ENCODE measurements at places on chromosomes 5 and 9.

DNA sequence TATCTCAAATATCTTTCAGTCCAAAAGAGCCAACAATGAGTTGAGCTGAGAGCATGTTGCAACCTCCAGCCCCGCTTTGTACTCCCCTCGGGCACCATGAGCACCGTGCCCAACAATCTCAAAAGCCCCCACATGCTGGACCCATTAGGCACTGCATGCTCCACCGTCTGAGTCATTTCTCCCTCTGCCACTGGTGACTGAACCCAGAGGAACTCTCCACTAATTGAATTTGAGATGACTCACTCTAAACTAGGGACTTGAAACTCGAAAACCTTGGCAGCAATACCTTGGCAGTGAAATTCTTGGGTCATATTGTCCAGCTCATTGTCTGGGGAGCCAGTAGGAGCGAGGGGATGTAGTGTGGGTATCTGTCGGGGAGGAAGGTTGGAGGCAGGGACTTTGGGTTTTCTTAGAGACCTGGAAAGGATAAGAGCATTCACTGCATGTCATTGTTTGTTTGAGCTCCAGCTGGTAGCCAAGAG lies 49.9 kb upstream of the SLIT3 start:
- ATAC-seq, result peak; percentile 96

GRCh38 chr5:95959051-95959887 lies 2.4 kb downstream of the ELL2 start:
- ATAC-seq, result no peak

DNA sequence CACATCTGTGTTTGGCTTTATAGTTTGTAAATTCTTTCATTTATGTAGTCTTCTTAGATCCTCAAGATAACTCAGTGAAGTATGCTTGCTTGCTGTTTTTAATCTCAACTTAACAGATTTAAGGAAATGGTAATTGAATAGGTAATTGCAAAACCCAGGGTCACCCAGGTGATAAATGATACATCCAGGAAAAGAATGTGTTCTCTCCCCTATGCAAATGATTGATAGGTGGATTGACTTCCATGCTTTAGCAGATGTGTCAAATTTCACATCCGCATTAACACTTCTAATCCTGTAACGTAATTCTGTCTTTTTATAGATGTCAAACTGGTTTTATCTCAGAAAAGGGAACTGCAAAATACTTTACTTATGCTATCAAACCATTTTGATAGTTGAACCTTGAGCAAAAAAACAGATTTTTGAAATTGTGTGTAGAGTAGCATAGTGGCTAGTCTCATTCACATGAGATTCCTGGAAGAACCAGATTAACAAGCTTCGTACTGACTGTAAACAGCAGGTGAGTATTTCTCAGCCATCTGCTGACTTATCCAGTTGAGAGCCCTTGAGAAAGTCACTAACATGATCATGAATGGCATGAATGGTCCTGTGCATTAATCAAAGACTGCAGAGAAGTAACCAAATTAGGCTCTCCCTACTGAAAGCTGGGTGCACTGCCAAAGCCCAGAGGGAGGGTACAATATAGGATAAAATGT lies 86.7 kb upstream of the PAM start:
- no peak for ATAC-seq

- peak; percentile 58 for ATAC-seq
Measured at GRCh38 chr5:141359790-141360426, at the start of gene PCDHGB2. Gene PCDHGB2, plus strand, starts transcription at chr5:141359994. Its CDS starts 142 bp downstream, at chr5:141360136.

- no peak for ATAC-seq
Measured at GRCh38 chr9:96050861-96051155, 175.3 kb downstream of the ERCC6L2 start.

GRCh38 chr5:151071848-151072629 lies 8.8 kb downstream of the TNIP1 start:
- ATAC-seq, result no peak

DNA sequence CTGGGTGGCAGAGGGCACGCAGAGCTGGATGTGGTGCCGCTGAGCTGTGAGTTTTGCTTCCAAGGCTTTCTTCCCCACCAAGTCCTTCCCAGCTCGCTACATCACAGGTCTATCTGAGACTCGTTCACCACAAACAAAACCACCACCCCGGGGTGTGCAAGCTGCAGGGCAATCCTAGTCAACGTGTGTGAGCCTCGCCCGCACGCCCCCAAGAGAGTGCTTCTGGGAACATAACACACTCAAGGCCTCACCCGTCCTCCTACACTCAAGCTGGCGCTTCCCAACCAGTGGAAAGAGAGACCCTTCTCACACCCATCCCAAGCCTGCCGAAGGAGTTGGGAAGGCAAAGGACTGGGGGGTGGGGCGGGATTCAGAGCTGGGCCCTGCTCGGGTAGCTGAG lies 10.6 kb downstream of the SNAPC4 start:
- ATAC-seq, result no peak

DNA sequence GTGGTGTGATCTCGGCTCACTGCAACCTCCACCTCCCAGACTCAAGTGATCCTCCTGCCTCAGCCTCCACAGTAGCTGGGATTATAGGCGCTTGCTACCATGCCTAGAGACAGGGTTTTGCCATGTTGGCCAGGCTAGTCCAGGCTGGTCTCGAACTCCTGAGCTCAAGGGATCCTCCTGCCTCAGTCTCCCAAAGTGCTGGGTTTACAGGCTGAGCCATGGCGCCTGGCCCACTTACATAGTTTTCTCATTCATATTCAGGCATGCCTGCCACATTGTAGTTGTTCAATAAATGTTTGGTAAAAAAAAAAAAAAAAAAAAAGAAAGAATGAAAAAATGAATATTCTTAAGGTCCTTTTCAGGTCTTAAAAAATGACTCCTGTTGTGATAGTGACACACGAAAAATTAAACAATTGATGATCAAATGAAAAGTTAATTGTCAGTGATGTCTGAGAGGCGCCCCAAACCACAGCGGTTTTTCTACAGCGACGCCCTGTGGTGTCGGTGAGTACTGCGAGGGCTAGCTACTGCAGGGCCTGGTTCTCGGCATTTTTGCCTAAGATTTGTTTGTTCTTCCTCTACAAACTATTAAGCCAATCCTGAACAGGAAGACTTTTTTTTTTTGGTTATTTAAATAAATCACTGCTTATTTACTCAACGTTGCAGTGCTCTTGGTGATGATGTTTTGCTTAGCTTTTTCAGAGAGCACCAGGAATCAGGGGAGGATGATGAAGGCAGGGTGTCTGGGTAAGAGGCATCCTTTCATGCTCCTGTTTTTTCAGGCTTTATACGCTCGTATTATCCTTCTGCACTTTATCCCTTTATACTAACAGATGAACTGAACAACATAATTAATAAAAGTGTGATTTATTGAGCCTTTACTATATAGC lies 67.0 kb upstream of the DPYSL3 start:
- ATAC-seq, result peak; percentile 84

GRCh38 chr9:119283078-119283794 lies 86.0 kb downstream of the BRINP1 start:
- no peak for ATAC-seq

- no peak for ATAC-seq
Measured at GRCh38 chr5:94459915-94460314, 158.5 kb downstream of the KIAA0825 start.

DNA sequence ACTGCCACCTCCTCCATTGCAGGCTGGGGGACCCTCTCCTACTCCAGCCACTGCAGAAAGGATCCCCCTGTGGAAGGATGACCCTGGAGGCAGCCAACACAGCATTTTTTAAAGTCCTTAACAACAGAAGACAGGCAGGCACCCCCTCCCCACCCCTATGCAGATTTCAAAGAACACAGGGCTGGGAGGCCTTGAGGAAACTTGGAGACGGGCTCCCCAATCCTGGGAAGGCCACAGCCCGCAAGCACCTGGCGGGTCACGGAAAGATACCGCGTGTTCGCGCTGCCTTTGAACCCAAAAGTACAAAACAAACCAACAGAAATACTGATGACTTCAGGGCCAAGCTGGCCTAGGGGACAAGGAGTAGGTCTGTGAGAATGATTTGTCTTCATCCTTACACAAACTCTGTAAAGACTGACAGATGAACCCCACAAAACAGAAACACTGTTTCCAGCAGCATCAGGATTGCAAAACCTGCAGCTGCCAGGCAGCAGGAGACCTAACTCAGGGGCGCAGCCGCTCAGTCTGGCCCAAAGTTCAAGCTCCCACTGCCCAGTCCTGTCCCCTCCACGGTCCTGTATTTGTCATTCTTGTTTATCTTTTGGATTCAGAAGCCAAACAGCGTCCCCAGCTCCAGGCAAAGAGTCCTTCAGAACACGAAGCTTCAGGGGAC lies 13.8 kb downstream of the VAV2 start:
- ATAC-seq, result no peak

DNA sequence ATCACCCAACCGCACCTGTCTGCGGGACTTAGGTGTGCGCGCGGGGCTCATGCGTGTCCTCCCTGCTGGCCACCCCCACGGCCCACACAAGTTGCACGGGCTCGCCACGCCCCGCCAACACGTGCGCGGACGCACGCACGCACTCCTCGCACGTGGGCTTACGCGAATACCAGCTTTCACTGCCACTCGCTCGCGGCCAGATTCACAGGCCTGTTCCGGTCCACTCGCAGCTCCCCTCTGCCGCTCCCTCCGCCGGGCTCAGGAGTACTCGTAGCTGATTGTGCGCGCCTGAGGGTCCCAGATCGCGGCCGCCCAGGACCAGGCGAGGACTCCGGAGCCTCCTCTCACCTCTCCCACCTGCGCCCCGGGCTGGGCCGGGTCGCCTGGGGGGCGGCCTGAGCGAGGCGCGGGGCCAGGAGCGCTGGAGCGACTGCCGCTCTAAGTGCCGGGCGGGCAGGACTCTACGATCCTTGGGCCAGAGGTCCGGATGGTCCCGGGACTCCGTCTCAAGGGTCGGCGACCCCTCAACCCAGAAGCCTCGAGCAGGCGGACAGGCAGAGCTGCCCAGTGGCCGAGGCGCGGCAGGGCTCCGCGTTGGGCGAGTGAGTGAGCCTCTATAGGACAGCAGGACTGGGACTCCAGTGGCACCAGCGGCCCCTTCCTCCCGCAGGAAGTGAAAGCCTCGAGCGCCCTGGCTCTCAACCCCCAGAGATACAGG lies 3.4 kb downstream of the PCDHGC5 start:
- no peak for ATAC-seq

DNA sequence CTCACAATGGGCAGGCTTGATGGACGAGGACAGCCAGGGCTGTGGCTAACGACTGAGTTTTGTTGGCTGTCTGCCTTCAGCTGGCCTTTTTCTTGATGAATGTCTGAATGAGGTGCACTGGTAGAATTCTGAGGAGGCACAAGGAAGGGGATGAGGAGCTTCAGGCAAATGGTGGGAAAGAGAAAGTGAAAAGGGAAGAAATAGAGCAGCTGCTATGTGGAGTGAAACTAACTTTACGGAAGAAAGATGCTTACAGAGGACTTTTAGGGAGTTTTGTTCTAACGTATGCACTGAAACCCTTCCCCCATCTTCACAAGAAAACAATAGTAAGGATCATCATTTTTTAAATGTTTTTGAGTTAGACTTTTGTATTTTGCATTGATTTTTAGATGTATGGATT lies 45.3 kb downstream of the OR2K2 start:
- ATAC-seq, result no peak

- no peak for ATAC-seq
Measured at GRCh38 chr5:56659971-56660370, 155.4 kb upstream of the MAP3K1 start.

DNA sequence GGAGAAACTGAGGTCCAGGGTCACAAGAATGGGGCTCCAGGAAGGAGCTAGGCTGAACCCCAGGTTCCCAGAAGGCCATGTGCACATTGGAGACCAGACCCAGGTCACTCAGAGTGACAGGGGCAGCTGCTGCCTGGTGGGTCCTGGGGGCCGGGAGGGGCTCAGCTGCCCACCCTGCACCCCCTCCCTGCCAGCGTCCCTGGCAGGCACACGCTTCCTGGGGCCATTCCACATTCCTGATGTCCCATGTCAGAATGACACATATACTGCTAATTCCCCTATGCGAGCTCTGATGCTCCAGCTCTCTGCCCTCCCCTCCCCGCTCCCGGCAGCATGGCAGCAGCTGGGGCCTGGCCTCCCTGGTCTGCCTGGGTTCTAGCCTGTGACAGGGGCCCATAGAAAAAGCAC lies 14.0 kb downstream of the FGFR4 start:
- ATAC-seq, result no peak

- no peak for ATAC-seq
Measured at GRCh38 chr5:57406641-57407040, 76.0 kb downstream of the ACTBL2 start.

DNA sequence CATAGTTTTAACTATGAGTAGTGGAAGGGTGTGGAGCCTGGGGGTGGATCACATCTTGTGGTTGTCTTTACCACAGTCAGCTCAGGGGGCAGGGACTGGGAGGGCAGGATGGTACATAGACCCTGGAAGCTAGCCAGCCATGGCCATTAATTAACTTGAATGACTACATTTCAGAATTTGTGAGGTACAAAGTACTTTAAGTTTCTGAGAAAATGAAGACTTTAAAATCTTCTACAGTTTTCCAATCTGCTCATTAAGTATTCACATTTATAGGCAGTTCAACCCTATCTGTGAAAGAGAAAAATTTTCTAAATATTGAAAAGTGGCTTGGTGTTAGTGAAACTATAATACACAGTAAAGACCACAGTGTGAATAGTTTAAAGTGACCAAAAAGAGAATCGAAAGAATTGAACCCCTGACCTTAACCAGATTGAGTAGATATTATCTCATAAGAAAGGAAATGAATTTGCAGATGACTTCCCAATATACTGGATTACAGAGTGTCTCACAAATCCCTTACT lies 234.2 kb upstream of the MEF2C start:
- no peak for ATAC-seq

DNA sequence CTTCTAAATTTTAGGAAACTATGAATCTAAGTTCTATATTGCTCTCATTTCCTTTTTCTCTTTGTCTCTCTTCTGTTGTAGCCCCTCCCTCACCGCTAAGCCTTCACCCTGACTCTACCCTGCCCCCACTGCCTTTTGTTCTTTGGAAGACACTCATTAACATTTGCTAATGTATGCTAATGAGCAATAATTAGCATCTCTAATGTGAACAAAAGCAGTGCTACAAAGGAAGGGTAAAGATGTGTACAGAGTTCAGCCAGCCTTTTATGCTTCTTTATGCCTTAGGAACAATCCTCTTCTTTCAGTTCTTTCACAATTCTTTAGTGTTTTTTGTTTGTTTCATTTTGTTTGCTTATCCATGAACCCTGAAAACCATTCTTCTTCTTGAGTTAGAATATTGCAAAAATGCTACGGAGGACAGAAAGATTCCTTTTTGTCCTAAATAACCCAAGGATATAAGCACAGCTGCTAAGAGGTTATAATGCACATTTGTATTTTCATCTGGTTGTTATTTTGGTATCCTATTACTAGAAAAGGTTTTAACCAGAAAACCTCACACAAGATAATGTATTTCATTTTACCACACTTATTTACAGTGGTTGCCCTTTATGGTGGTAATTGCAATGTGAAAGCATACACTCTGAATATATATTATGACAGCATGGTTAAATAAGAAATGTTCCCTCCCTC lies 159.3 kb downstream of the TMC1 start:
- no peak for ATAC-seq

DNA sequence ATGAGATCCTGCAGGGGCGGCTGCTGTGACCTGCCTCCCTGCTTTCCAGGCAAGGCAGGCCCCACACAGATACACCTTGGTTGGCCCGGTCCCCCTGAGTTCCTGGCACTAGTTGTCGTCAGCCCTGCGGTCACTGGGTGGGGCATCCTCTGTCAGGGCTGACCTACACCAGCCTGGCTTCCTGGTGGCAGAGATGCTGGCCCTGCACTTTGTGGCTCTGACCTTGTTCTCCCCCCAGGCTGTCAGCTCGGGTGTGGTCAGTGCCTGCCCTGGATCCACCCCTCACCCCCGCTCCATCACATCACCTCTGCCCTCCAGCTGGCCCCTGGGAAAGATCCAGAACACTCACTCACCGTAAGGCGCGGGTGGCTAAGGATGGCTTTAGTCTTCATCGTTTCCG lies 74.1 kb downstream of the PHF2 start:
- ATAC-seq, result no peak

All from SK-N-SH treated with all-trans-retinoic acid at 6 μM for 48 hours (cell line).